Stimulated activated CD8-positive, alpha-beta memory T cell treated with anti-CD3 and anti-CD28 coated beads, Interleukin-4, amount 100 ng/mL, for 1 hour (primary cell): ENCODE measurements at places on chromosomes 2 and 18.

GRCh38 chr2:190088917-190089316 lies 26.4 kb upstream of the MSTN start:
- no peak for DNase-seq

GRCh38 chr2:105497094-105497493 lies 98.2 kb upstream of the FHL2 start:
- DNase-seq, result no peak

- no peak for DNase-seq
These were observed 472.7 kb upstream of the TRIB2 start for GRCh38 chr2:12244070-12244469.

DNA sequence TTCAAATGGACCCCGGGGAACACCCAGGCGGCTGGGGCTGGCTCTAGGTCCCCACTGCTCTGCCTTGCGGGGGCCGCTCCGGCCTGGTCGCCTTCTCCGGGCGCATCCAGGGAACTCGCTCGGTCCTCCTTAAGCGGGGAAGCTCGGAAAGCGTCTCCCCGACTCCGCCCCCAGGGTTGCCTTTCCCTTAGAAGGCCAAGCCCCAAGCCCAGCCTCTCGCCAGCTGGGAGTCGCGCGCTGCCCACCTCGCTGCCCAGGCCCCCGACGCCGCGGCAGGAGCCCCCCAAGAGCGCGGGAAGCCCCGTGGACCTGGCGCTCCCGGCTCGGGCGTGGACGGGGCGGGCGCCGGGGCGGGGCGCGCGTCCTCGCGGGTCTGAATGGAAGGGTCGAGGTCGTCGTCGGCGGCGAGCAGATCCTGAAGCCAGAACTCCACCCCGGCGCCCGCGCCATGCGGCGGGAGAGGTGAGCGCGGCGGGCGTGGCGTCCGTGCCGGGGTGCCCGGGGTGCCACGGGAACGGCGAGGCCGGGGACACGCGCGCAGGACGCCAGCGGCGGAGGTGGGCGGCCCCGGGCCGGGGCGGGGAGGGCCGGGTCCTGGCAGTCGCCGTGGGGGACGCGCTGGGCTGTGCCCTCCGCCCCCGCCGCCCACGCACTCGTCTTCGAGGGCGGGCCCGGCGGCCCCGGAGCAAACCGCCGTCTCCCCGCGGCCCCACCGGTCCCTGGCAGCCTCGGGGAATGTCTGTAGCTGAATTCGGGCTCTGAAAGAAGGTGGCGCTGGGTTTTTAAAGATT lies at the start of gene BOK:
Gene BOK, plus strand, starts transcription at position 214 of the 791 bp plus-strand sequence. CDS start 739 bp downstream, outside the sequence.
- DNase-seq, result no peak

DNA sequence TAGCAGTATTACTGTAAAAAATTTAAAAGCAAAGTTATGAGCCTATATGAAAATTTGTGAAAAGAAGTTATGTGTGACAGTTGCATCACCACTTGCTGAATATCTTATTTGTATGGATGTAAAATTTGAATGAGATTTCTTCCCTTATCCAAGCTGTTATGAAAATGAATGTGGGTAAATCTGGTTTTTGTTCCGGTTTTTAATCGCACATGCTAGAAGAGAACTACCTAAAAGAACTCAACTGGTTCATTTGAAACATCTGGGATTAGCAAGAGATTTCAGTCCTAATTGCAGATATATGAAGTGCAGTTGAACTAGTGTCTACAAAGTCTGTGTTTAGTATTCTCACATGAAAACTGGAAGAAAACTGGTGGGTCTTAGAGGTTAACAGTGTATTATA lies 467.1 kb upstream of the SPHKAP start:
- DNase-seq, result no peak

- DNase-seq, result peak; percentile 93
These were observed at the start of gene ZSCAN30 for GRCh38 chr18:35290094-35290735. TSS of gene ZSCAN30 (minus strand) at chr18:35290229. CDS start at chr18:35264352, 25,877 bp downstream.

GRCh38 chr2:17818235-17818815 lies 2.1 kb downstream of the MSGN1 start:
- DNase-seq, result no peak

GRCh38 chr2:109428281-109428680 lies 185.5 kb downstream of the SEPTIN10 start:
- no peak for DNase-seq

- DNase-seq, result no peak
These were observed 15.2 kb upstream of the CETN1 start for GRCh38 chr18:564708-565561.

DNA sequence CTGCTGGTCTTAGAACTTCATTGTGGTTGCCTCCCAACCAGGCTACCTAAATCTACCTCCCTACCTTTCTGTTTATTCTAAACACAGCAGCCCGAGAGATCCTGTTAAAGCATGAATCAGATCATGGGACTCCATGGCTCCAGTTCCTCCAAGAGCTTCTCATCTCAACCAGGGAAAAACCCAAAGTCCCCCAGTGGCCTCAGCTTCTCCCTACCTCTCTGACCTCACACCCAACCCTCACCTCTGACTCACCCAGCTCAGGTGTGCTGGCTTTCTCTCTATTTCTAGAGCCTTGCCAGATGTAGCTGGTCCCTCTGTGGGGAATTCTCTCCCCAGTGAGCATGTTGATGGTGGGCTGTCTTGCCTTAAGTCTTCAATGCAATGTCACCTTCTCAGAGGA lies 93.8 kb upstream of the COPS8 start:
- DNase-seq, result no peak

- DNase-seq, result no peak
These were observed 170.3 kb downstream of the GFPT1 start for GRCh38 chr2:69216535-69217332.

DNA sequence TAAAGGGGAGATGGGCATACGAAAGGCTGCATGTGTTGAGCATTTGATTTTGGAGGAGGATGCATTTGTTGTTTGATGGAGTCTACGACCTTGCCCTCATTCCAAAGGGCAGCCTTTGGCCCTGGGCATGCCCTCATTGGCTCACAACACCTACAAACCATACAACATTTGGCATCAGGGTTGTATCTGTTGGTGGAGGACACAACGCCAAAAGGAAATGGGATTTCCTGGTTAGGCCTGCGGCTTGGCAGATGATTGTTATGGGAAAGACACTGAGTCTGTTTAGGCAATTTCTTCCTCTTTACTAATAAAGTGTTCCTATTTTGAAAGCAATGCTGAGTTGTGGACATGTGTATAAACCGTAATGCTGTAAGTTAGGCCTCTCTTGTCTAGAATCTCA lies 246.9 kb downstream of the LDLRAD4 start:
- no peak for DNase-seq

DNA sequence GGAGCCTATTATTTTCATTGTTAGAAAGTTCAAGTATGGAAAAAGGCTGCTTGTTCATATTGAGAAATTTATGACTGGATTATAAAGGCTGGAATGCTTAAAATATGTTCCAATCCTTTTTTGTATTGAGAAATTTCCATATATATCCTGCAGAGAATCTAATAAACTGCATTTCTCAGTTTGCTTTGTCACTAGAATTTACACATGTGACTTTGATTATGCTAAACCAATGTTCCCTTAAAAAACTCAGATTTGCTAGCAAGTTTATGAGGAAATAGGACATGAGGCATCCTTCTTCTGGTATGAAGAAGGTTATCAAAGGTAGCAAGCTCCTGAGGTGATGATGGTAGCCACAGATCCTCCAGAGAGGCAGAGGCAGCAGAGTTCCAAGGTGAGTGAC lies 29.2 kb upstream of the DSEL start:
- DNase-seq, result no peak

GRCh38 chr2:144102386-144102785 lies 417.5 kb downstream of the ZEB2 start:
- DNase-seq, result no peak

- DNase-seq, result no peak
These were observed 59.3 kb upstream of the CCDC68 start for GRCh38 chr18:55018602-55019001.

DNA sequence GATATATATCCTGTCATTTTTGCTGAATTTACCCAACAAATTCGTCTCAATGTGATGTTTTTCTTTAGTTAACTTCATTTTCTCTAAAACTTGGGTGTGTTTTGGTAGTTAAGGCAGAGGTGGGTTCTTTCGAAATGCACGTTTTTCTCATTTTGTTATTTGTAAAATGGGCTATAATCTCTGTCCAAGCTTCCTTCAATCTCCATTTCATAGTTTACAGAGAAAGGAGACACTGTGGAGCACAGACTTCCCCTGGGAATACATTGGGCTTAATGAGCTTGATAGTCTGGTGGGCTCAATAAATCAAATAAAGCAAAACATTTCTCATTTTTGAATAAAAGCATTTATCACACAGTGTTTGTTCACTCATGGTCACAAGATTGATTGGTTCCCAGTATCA lies 145.1 kb downstream of the AGPS start:
- DNase-seq, result no peak

DNA sequence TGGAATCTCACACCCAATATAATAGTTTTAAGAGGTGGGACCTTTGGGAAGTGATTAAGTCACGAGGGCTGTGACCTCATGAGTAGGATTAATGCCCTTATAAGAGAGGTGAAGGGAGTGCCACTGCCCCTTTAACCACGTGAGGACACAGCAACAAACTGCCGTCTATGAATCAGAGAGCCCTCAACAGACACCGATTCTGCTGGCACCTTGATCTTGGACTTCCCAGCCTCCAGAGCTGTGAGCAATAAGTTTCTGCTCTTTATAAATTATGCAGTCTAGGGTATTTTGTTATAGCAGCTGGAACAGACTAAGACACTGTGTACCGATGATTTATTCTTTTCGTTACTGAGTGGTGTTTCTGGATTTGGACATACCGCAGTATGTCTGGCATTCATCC lies 56.2 kb downstream of the RRM2 start:
- DNase-seq, result no peak

GRCh38 chr2:3485166-3485565 lies 34.2 kb downstream of the ADI1 start:
- DNase-seq, result no peak

GRCh38 chr18:27500531-27500930 lies 315.4 kb upstream of the CHST9 start:
- DNase-seq, result no peak

GRCh38 chr2:241867776-241868420 lies 1.6 kb upstream of the RTP5 start:
- DNase-seq, result no peak

DNA sequence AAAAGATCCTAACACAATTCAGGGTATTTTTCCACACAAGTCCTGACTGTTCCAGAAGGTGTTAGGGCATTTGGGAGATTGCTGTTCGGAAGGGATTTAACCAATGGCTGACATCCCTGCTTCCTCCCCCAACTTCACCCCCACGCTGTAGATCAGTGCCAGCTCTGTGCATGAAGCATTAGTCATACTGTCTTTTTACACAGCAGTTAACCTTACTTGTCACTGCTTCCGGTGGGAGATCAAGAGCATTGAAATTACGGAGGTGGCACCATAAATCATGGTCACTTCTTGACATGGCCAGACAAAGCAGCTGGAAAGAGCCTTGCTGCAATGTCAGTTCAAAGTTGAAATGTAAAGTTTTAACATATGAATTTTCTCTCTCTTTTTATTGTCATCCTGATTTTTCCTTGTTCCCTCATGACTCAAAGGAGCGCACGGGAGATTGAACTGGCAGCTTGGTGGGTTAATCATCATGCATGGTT lies 70.2 kb downstream of the HRH4 start:
- no peak for DNase-seq

GRCh38 chr18:56321470-56321869 lies 316.9 kb downstream of the TXNL1 start:
- no peak for DNase-seq

- DNase-seq, result no peak
These were observed at the start of gene SPTBN1 for GRCh38 chr2:54455563-54456361. TSS of gene SPTBN1 (plus strand) at chr2:54456327. CDS start at chr2:54526419, 70,092 bp downstream.

DNA sequence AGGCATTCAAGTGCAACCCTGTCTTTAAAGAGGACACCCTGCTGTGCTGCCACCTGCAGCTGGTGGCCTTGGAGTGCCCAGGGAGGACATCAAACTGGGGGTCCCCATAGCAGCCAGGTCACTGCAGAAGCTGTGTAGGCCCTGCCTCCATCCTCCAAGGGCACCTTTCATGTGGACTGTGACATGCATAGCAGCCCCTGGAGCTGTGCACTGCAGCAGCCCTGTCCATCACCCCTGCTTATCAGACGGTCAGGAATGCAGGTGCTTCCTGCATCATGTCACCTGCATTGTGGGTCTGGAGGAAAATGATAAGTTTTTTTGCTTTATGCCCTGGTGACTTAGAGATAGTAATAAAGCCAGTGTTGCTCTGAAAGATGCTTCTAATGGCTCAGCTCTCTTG lies 155.7 kb downstream of the DYSF start:
- no peak for DNase-seq

GRCh38 chr2:203835420-203835819 lies 32.2 kb upstream of the CTLA4 start:
- no peak for DNase-seq

GRCh38 chr2:26889796-26890195 lies 41.9 kb downstream of the DPYSL5 start:
- no peak for DNase-seq

DNA sequence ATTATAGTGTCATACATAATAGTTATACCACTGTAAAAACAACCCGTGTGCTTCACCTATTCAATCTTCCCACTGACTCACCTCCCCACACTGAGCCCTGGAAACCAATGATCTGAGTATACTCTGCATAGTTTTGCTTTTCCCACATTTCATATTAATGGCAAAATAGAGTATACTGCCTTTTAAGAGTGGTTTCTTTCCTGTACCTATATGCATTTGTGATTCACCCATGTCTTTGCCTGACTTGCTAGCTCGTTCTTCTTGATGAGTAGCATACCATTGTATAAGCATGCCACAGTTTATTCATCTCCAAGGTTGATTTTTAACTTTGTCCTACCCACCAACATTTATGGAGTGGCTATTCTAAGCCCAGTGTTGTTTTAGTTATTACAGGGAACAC lies 686.4 kb downstream of the PLCL1 start:
- no peak for DNase-seq

GRCh38 chr18:73707035-73707434 lies 440.6 kb downstream of the FBXO15 start:
- DNase-seq, result no peak

DNA sequence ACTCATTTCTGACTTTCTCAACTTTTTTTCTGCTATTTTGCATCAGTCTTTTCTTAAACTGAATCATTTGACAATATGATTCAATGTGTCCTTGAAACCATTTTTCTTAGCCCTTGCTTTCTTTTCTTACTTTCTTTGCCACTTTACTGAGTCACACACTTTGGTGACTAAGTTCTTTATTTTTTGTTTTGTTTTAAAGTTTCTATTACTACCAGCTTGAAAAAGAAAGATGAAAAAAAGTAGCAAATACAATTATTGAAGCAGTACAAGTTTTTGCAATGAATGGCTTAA lies 116.5 kb downstream of the DOCK10 start:
- DNase-seq, result no peak

DNA sequence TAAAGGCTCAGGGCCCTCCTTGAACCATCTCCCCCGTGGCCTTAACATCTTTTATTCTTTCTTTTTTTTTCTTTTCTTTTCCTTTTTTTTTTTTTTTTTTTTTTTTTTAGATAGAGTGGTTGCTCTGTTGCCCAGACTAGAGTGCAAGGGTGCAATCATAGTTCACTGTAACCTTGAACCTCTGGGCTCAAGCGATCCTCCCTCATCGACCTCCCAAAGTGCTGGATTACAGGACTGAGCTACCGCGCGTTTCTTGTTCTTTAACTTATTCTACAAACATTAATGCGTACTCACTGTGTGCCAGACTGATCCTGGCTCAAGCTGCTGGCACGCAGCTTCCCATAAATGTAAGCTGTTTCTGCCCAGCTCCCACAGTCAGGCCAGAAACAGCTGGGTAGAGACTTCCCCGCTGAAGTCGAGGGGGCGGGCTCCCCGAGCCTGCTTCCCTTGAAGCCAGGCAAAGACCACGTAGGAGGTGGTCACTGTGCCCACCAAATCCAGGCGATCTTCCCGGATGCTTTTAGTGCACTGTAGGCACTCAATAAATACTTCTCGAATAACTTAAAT lies 29.2 kb upstream of the ATP6V1B1 start:
- no peak for DNase-seq
